ENCODE measurements at places on chromosomes 2 and 18. TPM values are rescaled to one million over a fixed set of nuclear protein-coding genes. Genes with fewer than 3 reads are reported as not detected.

The HAT1 gene
- 18.8 TPM for total RNA-seq

The UGT1A10 gene
- not detected for total RNA-seq

The CABLES1 gene
- total RNA-seq: 23.9 TPM

The CNNM4 gene
- total RNA-seq: 8.5 TPM

The CHAC2 gene
- 1.8 TPM for total RNA-seq

GRCh38 chr2:48707466-48707865 lies 48.1 kb downstream of the LHCGR start:
- H3K27me3 ChIP-seq: no peaks in the 10 kb centered on the region
- H3K4me1 ChIP-seq: no peaks in the 10 kb centered on the region
- H3K36me3 ChIP-seq: no peaks in the 10 kb centered on the region
- H3K27ac ChIP-seq: no peak overlapping the region
- H3K4me3 ChIP-seq: no peak overlapping the region
- DNase-seq: no peak

DNA sequence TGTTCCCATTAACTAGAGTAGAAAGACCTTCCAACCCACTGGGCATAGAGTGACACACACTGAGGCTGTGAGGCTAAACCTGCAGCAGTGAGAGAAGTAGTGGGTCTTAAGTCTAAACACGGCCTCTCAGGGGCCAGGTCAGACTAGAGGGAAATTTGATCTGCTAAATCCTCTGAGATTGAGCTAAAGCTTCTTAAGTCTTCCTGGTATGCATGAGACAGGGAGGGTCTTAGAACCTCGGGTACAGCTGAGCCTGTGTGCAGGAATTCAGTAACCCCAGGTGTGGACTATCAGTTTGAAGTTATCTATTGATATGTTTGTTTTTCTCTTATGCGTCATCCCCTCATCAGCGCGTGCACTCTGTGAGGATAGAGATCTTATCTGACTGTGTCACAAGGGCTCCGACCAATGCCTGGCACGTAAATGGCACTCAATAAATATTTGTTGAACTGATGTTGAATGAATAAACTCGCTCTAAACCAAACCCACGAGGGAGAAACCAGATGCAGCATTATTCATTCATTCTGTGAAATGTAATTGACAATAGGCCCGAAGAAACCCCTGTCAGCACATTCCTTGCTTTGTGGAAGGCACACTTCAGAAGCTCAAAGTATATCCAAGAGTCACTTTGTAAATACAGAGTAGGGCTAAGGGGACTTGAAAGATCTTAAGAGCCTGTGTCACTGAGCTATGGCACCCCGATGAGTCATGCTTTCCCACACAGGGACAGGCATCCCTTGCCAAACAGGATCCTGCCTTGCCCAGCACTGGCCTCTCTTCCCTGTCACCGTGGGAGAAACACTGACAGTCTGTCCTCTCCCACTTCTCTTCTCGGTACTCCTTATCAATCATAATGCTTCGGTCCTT lies 21.7 kb upstream of the RAB10 start:
- H3K27me3 ChIP-seq: no peaks in the 10 kb centered on the region
- no peak overlapping the region for H3K27ac ChIP-seq
- no peaks in the 10 kb centered on the region for H3K4me1 ChIP-seq
- no peak for DNase-seq

- no peak overlapping the region for H3K4me3 ChIP-seq
- no peaks in the 10 kb centered on the region for H3K4me1 ChIP-seq
- no peaks in the 10 kb centered on the region for H3K36me3 ChIP-seq
- H3K27ac ChIP-seq: no peak overlapping the region
- no peaks in the 10 kb centered on the region for H3K27me3 ChIP-seq
- DNase-seq: no peak
Measured at GRCh38 chr18:13240060-13240725, 21.6 kb downstream of the LDLRAD4 start.

DNA sequence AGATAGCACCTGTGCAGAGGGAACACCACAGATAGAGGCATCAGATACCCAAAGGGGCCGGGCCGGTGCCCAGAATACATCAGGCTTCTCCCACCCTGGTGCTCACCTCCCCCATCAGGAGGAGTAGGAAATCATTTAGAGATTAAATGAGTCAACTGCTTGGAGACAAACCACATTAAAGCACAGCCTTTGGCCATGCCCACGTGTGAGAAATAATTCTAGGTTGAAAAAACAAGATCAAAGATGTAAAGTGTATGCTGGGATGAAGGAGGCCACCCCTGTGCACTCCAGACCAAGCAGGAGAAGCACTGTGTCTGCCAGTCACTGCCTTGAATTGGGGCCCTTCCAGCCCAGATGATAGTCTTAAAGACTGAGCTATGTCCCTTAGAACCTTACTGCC lies 152.8 kb upstream of the ACAA2 start:
- DNase-seq: no peak
- H3K27me3 ChIP-seq: no peaks in the 10 kb centered on the region
- H3K27ac ChIP-seq: no peak overlapping the region
- H3K4me3 ChIP-seq: no peak overlapping the region
- H3K4me1 ChIP-seq: no peaks in the 10 kb centered on the region
